ENCODE measurements at places on chromosomes 11 and 22.

GRCh38 chr22:39567135-39567946, 3.2 kb upstream of the CACNA1I start:
- peak; percentile 28 for DNase-seq

DNA sequence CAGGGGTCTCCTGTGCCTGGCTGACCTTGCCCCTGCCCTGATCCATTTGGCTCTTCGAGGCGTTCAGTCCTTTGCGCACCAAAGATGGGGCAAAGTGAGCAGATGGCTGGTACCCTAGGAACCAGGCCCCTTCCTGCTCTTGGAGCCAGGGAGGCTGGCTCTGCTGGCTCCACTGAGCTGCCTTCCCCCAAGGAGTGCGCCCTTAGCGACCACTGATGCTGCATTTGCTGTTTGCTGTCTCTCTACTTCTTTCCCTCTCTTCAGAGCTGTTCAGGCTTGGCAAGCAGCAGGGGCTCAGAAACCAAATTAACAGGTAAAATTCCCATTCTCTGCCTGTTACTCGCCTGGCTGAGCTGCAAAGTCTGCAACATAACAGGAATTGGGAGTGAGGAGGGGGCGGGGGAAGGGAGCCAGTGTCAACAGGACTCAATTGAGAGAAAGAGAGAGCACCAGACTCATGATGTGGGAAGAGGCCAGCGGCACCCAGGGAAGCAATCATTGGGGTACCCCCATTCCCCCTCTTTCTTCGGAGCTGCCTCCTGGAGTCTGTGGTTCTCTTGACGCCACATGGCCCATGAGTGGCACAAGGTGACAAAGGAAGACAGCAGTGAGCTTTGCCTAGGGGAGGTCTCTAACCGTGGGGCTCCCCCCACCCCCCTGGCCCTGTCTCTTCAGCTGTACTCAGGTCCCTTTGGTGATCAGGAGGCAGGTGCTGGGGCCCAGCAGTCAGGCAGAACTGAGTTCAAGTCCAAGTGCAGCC, 102.3 kb downstream of the TP53I11 start:
- no peak for DNase-seq

GRCh38 chr11:113628912-113629311, 77.2 kb downstream of the TMPRSS5 start:
- no peak for DNase-seq

- DNase-seq, result no peak
Measured at GRCh38 chr22:49028111-49028510, 799.6 kb downstream of the BRD1 start.

DNA sequence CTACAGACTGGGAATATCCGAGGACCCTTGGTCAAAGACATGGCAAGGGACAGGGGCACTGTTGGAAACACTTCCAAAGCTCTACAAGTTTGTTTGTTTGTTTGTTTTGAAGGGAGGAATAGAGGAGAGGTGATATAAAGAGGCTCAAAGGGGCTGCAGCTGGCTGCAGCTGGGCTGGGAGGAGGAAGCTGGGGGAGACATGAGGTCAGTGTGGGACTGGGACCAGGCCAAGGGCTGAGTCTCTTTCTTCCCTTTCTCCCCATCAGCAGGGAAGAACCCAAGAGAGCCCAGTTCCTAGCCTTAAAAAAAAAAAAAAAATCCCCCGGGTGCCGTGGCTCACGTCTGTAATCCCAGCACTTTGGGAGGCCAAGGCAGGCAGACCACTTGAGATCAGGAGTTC, 5.0 kb downstream of the RHOG start:
- no peak for DNase-seq
